ENCODE measurements at places on chromosomes 13 and 19.

GRCh38 chr13:30972888-30973377 lies 40.5 kb downstream of the TEX26 start:
- no peak for DNase-seq

DNA sequence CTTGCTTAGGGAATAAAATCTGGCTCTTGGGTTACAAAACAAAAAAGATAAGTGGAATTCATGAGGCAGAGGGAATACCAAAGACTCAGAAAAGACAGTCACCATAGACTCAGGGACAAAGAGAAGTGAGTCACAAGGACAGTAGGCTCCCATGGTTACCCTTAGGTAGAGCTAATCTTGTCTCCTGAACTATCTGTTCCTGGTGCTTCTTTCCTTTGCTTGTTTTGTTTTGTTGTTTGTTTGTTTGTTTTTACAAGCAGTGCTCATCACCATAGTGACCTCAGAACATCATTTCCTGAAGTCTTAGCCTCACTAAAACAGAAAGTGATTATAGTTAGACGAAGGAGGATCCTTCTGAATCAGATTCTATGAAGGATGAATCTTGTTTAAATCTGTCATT lies 142.3 kb upstream of the SOX21 start:
- no peak for DNase-seq

DNA sequence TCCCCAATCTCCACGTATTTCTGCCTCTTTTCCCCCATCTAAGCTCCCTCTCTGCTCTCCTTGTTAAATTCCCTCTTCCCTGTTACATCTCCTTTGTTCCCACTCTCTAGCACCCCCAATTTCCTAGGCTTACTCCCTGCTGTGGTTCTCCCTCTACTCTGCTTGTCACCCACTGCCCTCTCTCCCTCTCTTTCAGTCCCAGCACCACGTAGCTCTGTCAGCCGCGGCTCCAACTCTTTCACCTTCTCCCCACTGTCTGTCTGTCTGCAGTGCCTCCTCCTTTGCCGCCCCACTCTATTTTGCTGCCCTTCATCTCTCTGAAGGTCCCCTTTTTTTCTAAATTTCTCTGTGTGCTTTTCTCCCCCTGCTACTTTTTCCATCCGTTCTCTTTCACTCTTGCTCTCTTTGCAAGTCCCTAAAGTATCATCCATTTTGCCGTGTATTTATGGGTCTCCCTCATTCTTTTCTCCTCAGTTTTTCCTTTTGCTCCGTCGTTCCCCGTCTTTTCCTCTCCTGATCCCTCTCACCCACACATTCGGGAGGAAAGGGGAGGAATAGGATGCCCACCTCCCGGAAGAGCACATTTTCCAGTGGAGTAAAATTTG lies 937 bp downstream of the ZNF841 start:
- no peak for DNase-seq

DNA sequence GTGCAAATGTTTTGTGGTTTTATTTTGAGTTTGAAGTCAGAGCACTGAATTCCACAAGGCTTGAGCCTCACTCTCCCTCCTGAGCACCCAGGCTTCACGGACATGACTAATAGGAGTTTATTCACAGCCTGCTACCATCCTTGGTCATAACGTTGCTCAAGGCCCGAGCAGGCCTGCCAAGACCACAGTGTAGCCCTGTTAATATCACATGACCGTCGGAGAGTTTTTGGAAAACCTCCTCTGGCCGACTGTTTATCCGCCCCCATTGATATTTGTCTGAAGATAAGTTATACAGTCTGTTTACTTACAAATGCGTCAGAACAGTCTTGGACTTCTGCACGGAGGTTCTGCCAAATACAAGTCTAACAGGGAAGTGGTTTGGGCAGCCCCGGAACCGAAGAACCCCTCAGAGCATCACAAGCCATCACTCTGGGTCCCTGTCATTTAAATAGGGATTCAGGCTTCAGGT lies 89.9 kb downstream of the COL4A2 start:
- no peak for DNase-seq

DNA sequence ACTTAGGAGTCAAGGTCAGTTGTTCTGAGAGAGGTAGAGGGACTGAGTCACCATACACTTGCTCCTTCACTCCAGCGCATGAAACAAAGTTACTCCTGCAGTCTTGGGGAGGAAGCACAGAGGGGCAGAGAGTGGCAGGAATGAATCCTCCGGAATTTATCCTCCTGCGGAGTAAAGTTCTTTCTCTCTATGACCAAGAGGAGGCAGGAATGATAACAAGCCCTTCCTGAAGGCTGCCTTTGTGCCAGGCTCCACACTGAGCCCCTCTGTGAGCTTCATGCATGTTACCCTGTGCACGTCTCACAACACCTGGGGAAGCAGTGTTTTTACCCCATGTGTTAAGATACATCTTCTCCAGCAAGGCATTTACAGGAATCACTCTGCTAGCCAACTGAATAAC lies 458.4 kb downstream of the KLF12 start:
- no peak for DNase-seq

GRCh38 chr13:102954350-102954749 lies 108.5 kb downstream of the ERCC5 start:
- no peak for DNase-seq

GRCh38 chr13:97826421-97827012 lies 127.0 kb upstream of the IPO5 start:
- no peak for DNase-seq

GRCh38 chr19:24074720-24075454 lies 12.1 kb upstream of the ZNF254 start:
- no peak for DNase-seq

GRCh38 chr19:371501-372168 lies 27.0 kb upstream of the MIER2 start:
- no peak for DNase-seq

DNA sequence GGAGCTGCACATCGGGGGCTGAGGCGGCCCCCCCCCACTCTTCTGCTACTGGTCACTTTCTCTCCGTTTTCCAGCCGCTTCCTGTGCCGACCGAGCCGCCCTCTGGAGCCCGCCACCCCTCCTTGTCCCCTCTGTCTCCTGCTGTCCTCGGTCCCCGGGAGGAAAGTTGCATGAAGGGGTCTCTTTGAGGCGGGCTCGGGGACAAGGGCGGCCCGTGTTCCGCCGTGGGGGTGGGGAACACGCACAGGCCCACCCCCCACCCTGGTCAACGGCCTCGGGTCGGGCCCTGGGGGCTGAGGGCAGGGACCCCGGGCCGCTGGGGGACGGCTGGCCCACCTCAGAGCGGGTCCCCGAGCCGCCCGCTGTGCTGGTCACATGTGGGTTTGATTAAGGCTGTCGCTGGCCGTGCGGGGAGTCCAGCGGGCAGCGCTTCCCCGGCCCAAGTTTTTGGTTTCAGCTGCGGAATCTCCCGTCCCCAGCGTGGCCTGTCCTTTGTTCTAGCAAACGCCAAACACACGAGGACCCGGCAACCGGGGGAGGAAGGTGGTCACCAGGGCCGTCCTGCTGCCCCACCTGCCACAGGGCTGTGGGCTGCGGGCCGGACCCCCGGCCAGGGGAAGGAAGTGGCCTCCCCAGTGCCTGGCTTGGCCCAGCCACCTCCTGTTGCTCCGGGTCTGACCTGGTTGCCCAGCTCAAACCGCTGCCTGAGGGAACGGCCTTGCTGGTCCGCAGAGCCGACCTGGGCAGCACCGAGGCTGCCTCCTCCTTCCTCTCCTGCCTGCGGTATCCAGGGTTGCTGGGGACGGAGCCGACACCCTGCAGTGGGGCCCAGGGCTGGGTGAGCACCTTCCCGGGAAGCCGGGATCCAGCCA lies 1.9 kb downstream of the EFNA2 start:
- no peak for DNase-seq

DNA sequence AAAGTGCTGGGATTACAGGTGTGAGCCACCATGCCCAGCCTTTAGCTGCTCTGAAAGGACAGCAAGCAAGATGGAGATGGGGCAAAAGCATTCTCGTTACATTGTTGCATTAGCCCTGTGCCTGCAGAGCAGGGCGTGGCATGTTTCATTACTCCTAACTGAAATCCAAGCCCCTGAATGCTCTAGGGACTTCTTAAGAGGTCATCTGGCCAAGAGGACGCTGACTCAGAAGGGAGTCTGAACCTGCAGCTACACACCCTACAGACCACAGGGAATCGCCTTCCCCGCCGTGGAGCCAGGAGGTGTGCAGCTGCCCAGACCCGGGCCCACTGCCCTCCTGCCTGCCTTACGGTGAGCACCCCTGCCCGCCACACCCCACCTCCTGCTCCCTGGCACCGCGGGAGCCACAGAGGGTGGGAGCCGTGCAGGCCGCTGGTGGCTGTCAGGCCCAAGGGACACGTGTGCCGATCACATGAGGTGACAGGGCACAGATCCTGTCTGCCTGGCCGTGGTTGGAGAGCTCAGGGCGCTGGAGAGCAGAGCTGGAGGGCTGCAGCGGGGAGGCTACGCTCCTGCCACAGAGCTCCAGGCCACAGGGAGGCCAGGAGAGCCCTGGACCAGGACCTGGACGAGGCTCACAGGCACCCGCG lies 27.2 kb downstream of the ADPRHL1 start:
- DNase-seq: no peak
